Suppressor macrophage (primary cell): ENCODE measurements at places on chromosomes 11 and 22.

DNA sequence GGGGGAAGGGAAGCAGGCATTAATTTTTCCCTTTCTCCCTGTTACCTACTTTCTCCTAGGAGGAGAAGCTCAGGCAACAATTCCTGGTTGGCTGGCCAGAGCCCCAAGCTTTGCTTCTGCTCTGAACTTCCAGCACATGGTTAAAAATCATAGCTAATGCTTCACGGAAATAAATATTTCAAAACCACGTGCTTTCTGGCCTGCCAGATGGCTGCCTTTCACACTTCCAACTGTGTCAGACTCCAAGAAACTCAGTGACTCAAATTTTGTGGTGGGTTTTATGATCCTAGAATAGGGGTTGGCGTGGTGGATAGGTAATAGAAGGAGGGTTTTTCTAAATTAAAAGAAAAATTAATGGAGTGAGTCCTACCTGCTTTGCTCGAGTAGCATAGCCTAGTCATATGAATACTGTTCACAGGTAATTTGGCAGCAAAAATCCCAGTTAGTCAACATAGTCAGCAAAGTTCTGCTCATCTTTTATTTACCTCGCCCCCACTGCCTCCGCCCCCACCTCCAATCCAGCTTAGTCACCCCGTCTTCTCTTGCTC is 58.6 kb downstream of the SC5D start:
- no peak for DNase-seq

- peak; percentile 29 for DNase-seq
Measured at GRCh38 chr22:36424901-36425579, 37.3 kb upstream of the MYH9 start.

GRCh38 chr11:117239295-117239694 is 6.8 kb downstream of the RNF214 start:
- DNase-seq = no peak

GRCh38 chr11:48043991-48044512 is 63.7 kb downstream of the PTPRJ start:
- DNase-seq = no peak

GRCh38 chr11:87203907-87204602 is 166.3 kb downstream of the TMEM135 start:
- no peak for DNase-seq

- peak; percentile 53 for DNase-seq
Measured at GRCh38 chr11:116993599-116993998, 104.6 kb downstream of the SIK3 start.

- no peak for DNase-seq
Measured at GRCh38 chr11:8267831-8268529, 4.3 kb upstream of the LMO1 start.

GRCh38 chr11:21554284-21554683 is 638.6 kb upstream of the ANO5 start:
- no peak for DNase-seq

GRCh38 chr11:116557282-116557681 is 215.5 kb downstream of the BUD13 start:
- no peak for DNase-seq

DNA sequence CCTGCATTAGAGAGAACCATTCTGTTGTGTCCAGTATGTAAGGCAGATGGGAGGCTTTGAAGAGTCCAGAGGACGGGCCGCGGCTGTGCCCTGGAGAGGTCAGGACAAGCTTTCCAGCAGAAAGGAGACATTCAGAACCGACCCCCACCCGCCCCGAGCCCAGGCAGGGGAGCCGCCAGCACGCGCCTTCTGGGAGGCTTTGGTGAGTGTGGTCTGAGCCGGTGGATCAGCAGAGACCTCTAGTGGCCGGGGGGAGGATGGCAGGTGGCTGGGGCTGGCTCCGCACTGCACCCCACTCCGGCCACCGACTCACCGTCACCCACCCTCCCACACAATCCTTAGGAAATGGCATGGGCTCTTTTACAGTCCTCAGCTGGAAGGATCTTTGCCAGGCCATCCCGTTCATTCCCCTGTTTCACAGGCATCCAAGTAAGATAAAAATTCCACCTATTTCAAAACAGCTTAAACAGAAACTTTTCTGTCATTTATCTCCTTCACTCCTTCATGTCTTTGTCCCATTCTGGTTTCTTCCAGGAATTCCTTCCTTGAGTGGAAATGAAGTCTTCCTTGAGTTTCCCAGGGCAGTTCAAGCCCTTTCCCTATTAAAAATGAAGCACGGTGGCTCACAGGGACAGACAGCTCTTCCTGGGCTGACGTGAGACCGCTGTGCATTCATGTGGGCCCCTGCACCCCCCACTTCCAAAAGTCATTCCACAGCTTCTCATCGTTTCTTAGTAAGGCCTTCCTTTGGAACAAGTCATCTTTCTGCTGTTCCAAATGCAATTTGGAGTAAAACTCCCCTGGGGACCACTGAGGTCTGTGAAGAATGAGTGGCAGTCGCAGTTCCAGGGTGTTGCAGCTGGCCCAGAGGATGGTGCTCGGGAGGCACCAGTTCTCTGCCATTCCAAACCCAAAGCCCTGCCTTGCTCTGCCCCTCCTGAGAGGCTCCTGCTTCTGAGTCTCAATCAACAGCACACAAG is 91.0 kb downstream of the FEZ1 start:
- DNase-seq = peak; percentile 78

DNA sequence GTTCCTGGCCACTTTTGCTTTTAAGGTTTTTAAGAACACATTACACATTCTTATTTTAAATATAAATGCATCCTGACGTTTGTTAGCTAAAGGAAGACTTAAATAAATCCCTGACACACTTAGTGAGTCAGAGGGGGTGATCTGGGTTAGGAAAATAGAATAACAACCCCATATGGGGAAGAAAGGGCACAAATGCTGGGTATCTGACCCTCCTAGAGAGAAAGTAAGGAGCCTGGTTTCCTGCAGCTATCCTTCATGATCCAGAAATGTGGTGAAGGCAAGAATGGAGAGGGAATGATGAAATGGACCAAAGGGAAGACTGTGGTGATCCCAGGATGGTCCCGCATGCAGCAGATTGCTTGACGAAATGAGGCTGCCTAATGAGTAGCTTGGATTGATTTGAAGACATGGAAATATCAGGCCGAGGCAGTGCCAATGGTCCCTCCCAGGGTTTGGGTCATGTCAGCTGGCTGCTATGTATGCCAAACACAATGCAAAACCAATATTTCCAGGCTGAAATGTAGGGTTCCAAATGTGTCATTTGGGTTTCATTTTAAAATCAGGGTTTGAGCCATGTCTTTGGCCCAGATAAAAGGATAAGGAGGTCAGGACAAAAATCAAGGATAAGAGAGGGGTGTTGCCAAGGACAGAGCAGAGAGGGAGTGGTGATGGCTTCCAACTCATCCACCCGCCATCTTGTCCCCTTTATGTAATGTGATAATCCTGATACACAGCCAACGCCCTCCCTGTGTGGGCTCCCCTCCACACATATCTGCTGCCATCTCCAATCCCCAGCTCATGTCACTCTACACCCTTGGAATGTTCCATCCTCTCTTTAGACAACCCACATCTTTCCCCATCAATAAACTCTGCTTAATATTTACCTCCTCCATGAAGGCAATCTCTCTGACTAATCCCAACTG is 135.1 kb upstream of the PITPNB start:
- DNase-seq = no peak

DNA sequence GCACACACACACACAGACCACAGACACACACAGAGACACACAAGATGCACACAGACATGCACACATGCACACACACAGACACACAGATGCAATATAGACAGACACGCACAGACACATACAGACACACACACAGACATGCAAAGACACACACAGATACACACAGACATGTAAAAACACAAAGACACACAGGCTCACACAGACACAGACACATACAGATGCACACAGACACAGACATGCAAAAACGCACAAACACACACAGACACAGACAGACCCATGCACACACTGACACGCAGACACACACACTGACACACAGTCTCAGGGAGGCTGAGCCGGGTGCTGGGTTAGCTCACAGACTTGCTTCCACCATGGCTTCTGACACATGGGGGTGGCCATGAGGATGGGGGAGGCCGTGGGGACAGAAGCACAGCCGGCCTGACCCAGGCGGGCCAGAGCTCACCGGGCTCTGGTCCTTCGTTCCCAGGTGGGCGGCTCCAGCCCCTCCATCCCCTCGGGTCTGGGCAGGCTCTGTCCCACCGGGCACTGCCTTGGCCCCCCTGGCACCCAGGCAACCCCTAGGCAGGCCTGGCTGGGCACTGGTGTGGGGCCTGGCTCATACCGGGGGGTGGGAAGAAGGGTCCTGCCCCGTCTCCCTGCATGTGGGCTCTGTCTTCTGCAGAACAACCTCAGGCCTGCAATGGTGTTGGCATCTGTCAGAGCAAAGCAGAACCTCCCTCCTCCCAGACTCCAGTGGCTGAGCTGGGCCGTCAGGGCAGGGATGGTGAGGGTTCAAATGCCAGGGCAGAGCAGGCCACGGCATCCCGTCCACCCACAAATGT is 1489.5 kb downstream of the BRD1 start:
- no peak for DNase-seq

GRCh38 chr11:94751786-94752185 is 16.4 kb upstream of the AMOTL1 start:
- DNase-seq = no peak

DNA sequence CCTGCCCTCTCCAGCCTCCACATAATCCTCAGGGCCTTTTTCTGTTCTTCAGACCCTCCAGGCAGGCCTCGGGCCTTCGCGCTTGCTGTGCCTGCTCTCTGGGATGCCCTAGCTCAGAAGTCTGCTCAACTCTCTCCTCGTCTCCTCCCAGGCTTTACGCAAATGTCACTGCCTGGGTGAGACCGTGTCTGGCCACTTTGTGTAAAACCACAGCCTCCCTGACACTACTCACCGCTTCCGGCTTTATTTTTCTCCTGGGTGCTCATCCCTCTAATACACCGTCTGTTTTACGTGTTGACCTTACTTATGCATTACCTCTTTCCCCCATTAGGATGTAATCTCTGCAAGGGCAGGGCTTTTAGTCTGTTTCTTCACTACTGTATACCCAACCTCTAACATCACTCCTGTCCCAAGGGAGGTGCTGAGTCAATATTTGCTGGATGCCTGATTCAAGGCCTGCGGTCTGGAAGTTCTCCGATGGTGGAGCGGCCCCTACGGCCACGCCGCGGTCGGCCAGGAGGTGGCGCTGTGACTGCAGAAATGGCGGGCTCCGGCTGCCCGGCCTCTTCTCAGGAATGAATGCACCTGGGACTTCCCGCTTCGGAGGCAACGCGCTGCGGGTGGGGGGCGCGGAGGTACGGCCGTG is 58.2 kb upstream of the THY1 start:
- peak; percentile 79 for DNase-seq

- peak; percentile 56 for DNase-seq
Measured at GRCh38 chr11:111148953-111149352, 96.6 kb upstream of the POU2AF2 start.

- no peak for DNase-seq
Measured at GRCh38 chr11:41659985-41660384, 200.5 kb upstream of the LRRC4C start.

DNA sequence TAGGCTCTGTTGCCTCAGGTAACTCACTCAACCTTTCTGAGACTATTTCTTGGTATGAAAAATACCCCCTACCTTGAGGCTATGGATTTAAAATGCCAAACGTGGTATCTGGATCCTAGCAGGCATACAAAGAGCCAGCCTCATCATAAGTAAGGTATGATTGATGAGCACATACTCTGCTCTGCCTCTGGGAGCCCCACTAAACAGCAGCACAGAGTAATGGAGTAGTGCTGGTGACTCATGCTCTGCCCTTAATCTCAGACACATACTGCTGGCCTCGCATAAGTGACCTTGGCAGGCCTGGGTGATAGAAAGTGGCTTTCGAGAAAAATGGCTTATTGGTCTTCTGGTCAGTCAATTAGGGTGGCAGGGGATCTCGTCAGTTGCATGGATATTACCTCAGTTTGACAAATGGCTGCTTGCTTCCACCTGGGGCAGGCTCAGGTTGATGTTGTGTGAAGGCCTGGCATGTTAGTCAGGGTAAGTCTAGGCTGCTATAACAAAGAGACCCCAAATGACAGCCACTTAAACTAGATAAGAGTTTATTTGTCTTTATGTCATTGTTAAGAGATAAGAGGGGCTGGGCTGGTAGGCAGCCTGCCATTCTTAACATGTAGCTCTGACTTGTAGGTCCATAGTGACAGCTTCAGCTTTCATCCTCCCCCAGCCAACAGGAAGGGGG is 15.2 kb upstream of the SLC6A5 start:
- DNase-seq = no peak

DNA sequence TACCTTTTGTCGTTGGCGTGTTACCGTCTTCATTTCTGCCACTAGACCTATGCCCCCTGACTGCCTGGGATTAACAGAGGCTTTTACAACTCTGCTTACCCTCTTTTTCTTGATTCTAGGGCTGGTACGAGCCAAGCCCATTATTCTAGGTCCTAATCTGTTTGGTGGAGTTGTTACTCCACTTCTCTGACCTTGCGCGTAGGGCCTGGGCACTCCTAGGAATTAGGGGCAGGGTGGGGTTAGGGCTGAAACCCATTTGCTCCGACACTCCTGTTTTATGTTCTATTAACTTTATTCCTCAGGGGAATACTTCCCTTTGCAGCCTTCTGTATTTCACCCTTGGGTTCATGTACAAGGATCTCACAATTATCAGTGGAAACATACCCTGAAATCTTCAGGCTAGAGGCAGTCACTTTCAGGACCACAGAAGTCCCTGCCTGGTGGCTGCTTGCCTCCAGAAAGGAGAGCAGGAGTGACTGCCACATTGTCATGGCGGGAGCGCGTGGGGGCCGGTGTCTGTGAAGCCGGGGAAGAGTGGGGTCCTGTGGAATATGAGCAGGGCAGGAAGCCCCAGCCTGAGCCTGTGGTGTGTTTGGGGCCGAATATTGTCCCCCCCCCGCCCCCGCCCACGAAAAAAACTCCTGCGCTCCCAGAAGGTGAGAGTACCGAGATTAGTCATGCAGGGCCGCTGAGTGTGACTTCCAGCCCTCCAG is 731 bp upstream of the SLC37A2 start:
- no peak for DNase-seq

- peak; percentile 95 for DNase-seq
Measured at GRCh38 chr11:10725114-10725906, 25.7 kb upstream of the CTR9 start.

DNA sequence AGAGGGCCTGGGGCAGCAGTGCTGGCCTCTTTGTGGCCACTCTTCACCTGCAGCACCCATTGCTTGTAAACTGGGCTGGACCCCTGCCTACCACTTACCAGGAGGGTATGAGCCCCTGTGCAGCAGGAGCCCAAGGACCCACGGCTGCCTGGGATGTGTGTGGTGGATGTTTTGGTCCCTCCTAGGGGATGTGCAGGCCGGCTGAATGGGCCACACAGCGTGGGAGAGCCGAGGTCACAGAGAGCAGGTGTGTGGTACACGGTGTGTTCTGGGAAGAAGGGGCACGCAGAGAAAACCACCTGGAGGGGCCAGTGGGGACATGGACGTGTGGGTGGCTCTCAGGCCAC is 19.3 kb upstream of the GNB1L start:
- DNase-seq = no peak
